ENCODE measurements at places on chromosomes 6 and 20. TPM values are rescaled to one million over a fixed set of nuclear protein-coding genes. Genes with fewer than 3 reads are reported as not detected.

Gene STK35
- 27.3 TPM for total RNA-seq

DNA sequence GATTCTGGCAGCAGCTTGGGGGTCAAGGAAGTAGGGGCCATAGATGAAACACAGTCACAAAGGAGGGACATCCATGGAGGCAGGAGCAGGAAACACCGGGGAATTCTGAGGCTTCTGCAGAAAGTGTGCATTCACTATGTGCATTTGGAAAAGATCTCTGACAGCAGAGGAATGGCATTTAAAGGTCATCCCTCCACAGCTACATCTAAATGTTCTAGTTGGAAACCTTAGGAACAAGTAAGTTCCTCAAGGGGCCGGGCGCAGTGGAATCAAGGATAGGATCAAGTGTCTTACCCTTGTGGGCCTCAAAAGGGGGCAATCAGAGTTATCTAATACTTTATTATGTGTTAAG, 8.8 kb downstream of the C6orf136 start:
- DNase-seq = no peak

- DNase-seq = no peak
These were observed 16.5 kb upstream of the UBE2J1 start for GRCh38 chr6:89368999-89369398.

- no peak for DNase-seq
These were observed 71.2 kb downstream of the SAMD5 start for GRCh38 chr6:147579667-147580066.

DNA sequence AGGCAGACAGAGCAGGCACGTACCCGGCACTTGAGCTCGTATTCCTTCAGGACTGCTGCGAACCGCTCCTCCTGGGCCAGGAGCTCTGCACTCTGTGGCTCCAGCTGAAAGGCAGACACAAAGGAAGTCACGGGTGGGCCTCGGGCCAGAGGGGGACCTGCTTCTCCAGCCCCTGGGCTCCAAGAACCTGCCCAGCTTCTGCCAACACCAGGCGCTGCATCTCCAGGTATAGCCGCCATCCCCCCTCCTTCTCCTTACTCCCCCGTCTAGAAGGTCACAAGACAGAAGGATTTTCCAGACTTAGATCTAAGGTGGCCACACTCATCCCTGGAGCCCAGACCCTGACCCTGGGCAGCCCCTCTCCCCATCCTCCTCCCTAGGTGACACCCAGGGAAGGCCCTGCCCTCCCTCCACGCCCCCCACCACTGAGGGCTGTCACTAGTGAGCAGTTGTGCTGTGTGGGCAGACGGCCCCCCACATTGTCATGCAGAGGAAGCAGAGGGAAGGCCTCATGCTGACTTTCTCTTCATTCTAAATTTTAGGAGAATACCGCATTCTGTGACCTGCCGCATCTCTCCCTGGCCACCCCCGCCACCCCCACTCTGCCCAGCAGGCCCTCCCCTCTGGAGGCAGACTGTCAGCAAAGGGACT, 81.9 kb downstream of the GINS1 start:
- DNase-seq = no peak

DNA sequence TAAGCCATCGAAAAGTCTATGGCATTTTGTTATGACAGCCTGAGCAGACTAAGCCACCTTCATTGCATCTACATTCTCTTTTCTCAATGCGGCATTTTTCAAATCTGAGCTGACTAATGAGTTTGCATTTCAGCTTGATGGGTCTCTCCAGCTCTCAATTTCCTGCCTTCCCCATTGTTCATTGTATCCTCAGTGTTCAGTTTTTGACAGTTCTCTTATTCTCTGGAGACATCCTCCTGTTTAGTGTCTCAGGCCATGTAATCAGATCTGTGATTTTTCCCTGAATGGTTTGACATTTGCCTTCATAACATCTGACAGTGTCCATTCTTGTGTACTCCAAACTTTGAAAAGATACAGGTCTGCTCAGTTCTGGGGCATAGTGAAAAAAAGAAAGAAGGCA, 27.9 kb upstream of the MCM3 start:
- DNase-seq = no peak

DNA sequence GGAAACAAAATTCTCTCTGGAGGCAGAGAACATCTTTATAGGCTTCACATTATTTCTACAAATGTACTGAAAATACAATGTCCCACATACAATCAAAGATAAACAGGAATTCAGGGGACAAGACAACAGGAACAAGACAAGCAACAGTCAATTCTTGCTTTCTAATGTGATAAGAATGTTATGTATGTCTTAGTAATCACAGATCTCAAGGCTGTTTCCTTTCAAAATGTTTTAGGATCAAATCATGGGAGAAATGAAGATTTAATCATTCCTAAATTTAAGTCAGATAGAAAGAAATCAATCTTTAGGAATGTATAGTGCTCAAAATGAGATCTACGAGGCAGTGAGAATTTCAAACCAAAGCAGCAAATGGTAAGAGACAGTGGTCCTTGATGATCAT, 32.1 kb downstream of the NEDD9 start:
- DNase-seq = no peak

DNA sequence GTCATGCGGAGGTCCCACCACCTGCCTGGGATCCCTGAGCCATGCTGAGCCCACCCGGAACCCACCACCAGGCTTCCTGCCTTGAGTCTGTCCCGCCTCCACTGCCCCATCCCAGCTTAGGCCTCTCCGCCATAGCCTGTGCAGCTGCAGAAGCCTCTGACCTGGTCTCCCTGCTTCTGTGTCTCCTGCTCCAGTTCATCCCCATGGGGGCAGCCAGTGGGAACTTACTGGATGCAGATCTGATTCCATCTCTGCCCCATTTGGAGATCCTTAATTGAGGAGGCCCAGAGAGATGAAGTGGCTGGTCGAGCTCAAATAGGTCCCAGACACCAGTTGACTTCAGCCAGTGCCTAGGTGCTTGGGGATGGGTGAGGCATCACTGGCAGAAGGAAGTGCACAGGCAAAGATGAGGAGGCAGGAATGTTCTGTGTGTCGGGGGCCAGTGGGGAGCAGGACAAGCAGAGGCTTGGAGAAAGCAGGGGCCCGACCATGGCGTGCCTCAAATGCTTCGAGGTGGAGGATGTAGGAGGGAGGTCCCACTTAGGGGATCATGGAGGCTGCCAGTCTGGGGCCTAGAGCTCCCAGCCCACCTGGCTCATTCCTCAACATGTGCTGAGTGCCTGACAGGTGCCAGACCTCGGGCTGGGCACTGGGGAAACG, 112.8 kb downstream of the TOX2 start:
- DNase-seq = no peak

- DNase-seq = no peak
These were observed 296.5 kb upstream of the SLC35B3 start for GRCh38 chr6:8731874-8732273.

DNA sequence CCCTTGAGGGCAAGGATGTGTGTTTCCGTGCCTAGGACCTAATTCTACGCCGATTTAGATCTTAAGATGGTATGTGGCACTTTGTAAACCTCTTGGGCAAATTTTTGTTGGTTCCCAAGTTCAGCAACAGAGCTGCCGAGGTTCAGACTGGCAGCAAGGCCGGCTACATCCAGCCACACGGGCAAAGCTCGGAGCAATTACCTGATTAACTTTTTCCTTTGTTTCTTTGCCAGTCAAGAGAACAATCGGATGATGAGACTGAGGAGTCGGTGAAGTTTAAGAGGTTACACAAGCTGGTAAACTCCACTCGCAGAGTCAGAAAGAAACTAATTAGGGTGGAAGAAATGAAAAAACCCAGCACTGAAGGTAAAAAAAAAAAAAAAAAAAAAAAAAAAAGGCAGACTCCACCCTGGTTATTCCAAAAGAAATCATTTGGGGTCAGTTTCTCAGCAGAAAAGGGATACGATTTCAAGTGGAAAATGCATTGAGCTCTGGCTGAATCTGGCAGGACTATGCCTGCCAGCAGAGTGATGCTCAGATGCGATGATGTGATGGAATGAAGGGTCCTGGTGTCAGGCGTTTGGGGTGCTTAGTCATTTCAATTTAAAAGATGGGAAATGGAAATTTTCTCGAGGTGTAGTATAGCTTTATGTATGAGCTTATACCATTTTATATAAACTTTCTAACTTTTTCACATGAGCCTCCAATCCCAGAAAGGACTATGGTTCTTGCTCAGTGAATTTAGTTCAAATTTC, 171.6 kb downstream of the SASH1 start:
- no peak for DNase-seq

DNA sequence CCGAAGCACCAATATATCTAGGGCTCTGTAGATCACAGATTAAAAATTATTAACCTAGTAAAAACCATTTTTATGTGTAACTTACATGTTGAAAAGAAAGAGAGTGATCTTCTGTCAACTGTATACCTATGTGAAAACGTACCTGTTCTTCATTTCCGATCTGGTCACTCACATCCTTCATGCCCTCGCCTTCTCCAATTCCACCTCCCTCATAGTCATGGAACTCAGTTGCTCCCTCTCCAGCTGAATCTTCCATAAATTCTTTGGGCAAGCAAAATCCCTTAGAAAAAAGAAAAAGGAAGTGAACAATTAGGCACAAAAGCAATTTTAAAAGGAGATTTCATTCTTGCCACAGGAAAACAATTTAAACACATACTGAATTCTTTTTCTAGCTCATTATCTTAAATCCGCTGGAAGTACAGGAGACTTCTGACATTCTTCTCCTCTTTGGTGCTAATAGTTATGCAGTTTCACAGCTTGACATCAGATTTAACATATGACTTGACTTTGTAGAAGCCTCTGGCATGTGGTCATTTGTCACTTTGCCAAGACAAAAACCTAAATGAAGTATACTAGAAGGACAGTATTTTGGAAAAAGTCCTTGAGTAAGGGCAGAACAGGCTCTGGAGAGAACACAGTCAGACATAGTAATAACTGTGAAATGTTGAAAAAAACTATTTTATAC, 29.5 kb upstream of the LYRM2 start:
- no peak for DNase-seq

Gene TPX2
- total RNA-seq = 47.1 TPM

DNA sequence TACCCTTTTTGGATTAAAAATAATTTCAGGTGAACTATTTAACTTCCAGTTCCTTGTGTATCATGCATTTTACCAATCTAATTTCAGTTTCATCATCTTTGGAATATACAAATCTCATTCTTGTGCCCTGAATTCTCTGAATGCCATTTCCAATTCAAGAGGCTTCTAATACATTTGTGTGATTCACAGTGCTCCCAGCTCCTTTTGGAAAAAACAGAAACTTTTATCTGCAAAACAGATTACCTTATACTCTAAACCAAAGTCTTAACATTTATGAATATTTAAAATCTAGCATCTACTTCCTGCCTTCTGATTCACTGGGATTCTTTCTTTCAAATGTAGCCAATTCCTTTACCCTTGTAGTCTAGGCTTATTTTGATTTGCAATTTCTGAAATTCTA, 11.1 kb upstream of the PEX7 start:
- no peak for DNase-seq

GRCh38 chr6:121382467-121383121, 48.3 kb upstream of the TBC1D32 start:
- no peak for DNase-seq

GRCh38 chr6:64914124-64914523, 792.9 kb downstream of the EYS start:
- no peak for DNase-seq

DNA sequence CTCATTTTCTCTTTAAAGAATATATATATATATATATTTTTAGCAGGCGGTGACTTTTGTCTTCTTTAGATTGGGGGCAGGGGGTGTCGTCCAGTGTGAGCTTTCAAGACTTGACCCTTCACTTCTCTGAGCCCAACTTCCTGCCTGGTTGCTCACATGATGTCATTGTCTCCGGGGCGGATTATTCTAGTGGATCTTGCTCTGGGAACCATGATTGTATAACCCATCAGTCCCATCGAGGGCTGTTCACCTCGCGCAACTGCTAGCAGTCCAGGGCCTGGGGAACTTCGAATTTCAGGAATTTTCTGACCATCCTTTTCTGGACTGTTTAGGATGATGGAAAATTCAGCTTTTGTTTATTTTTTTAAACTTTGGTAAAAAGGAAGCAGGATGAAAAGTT, 1.0 kb downstream of the IGF2R start:
- DNase-seq = no peak

DNA sequence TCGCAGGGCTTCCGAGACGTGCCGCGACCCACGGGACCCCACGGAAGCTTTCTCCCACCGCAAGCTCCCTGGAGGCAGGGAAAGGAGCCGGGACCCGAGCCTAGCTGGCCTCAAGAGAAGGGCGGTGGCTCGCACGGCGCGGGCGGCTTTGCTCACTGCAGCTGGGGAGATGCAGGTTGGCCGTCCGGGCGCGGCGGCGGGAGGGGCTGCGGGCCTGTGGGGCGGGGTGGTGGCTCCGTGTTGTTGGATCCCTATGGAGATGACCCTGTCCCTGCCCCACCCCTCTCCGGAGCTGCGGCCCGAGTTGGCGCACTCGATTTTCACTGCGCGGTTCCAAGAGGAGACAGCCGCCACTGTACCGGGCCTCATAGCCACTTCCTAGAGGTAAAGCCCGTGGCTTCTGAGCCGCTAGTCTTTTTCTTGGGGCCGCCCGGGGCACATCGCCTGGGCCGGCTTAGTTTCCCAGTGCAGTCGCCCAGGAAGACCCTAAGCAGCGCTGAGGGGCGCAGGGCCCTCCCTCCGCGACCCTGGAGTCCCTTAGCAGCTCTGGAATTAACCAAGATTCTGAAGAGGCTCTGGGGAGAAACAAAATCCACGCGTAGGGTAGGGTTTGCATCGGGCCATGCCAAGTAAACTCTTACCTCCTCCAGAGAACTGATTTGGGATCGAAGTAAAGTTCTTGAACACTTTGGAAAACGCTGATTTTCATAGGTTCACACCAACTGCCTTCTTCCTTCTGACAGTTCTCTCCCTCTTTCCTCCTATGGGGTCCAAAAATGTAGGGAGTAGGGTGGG, at the start of gene ECT2L:
ECT2L (plus strand) TSS at position 279 of the 795 bp plus-strand sequence. CDS start 17,188 bp downstream, outside the sequence.
- DNase-seq = no peak

- DNase-seq = no peak
These were observed 684 bp downstream of the ZNFX1 start for GRCh38 chr20:49276961-49277785.

GRCh38 chr20:32595143-32595542, 10.0 kb upstream of the NOL4L start:
- DNase-seq = no peak

DNA sequence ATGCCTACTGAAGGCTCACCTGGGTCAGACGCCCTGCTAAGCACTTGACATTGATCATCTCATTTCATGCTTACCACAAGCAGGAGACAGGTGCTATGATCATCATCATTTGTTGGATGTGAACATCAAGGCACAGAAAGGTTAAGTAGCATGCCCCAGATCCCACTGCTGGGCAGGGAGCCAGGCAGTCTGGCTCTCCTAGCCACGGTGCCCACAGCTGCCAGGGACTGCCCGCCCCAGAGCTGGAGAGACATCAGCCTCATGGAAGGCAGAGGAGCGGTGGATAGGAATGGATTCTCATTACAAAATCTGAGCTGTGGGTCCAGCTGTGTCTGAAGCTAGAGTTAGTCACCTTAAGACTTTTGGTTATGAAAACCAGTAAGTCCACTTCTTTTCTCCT, 3.6 kb downstream of the SULF2 start:
- DNase-seq = no peak

Gene PGC
- 0.95 TPM for total RNA-seq
